ENCODE measurements at places on chromosomes 16 and 17.

DNA sequence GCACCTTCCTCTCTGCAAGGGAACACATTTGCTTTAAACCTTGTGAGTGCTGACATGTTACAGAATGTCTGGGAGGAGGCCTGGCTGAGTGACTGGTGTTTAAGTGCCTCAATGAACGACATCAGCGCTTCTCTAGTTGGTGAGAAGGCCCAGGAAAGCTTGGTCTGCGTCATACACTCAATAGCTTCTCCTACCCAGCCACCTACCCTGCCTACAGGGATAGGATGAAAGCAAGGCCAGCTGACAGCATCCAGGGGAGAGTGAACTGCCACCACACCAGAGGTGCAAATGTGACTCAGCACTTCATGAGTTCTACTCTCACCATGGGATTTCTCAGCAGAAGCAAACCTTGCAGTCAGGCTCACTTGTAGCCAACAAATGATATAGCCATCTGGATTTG is 31.7 kb upstream of the CFAP20 start:
- no peak for DNase-seq

GRCh38 chr17:7019839-7020519 is 2.9 kb upstream of the BCL6B start:
- no peak for DNase-seq

DNA sequence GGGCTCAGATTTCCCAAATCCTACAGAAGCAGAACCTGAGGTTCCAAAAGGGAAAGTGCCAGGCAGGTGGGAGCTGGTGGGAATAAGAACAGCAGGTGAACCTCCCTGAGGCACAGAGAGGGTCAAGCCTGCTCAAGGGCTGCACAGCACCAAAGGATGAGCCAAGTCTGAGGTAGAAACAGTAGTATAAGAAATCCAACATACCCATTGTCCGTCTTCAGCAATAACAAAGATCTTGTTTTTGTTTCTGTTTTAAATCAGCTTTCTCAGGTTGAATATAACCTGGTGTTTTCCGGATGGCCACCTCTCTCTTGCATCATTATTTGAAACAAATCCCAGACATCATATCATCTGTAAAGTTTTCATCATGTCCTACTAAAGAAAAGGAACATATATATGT is 10.6 kb upstream of the CES3 start:
- DNase-seq = no peak

DNA sequence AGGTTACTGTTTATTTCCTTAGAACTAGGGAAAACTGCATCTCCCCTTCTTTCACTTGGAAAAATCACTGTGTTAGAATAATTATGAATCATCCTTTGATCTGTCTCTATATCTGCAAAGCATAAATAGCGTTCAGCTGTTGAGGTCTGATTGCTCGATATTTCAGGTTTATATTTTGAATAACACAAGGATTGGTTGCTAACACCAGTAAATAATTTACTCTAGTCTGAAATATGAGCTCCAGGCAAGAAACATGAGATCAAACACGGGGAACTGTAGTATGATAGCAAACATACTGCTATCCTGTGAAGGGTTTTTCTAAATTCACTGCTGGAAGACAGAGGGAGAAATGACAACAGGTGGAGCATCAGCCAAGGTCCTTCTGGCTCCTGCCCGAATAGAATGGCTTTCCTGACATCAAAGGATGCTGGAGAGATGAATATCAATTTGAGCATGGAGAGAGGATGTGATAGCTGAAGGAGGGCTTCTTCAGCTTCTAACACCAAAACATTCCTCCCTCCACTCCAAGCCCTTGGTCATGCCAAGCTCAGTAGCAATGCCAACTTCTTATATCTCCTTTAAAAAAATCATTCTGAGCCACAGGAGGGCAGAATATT is 450.3 kb downstream of the SHISA9 start:
- no peak for DNase-seq

DNA sequence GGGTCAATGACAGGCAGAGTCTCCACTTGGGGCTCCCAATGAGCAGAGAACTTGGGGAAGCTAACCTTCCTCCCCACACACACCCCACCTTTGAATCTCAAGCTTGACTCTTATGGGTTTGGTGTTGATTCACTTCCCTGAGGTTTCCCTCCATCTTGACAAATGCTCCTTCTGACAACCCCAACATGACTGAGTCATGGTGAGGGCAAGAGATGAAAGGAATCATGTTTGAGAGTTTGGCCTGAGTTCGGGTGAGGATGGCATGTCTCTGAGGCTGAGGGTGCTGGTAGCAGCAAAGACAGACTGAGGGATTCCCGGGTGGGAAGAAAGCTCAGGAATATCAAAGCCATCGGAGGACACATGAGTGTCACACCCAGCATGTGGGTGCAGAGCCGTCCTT is 18.7 kb downstream of the KRT9 start:
- DNase-seq = no peak

DNA sequence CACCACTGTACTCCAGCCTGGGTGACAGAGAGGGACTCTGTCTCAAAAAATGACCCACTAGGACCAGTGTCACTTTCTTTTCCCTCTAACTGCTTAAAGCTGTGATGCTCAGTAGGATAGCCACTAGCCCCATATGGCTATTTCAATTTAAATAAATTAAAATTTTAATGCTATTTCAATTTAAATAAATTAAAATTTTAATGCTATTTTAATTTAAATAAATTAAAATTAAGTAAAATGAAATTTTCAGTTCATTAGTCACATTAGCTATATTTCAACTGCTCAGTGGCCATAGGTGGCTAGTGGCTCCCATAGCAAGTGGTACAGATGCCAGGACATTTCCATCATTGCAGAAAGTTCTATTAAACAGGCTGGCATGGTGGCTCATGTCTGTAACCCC is 43.0 kb downstream of the NLRC5 start:
- no peak for DNase-seq

DNA sequence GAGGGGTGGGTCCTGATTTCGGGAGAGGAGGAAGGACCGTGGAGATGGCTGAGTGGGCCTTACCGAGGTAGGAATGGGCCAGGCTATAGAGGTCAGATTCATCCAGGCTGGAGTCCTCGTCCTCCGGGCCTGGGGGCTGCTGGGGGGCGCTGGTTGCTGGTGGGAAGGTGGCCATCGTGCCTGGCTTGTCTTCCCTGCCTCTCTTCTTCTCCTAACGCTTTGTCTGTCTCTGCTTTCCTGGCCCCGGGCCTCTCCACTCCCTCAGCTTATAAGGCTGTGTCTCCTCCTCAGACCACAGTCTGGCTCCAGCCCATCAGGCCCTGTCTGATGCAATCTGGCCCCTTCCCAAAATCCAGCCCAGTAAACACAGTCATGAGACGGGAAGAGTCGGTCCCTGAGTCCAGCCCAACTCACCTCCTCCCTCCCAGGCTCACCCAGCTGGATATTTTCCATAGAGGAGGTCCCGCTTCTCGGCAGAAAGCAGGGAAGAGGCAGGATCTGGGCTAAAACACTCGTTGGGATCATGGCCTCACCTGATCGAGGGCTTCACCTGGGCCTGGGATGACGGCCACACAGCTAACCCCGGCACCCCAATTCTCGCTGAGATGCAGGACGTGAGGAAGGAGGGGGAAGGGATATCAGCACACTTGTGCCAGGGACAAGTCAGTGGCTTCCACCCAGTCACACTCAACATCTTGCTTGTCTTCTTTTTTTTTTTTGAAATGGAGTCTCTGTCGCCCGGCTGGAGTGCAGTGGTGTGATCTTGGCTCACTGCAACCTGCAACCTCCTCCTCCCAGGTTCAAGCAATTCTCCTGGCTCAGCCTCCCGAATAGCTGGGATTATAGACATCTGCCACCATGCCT is at the start of gene NUPR1:
TSS of gene NUPR1 (minus strand) at position 242 of the 864 bp plus-strand sequence. CDS start at position 175, 67 bp downstream.
- no peak for DNase-seq

GRCh38 chr16:86572606-86573005 is 5.7 kb upstream of the FOXL1 start:
- DNase-seq = no peak

DNA sequence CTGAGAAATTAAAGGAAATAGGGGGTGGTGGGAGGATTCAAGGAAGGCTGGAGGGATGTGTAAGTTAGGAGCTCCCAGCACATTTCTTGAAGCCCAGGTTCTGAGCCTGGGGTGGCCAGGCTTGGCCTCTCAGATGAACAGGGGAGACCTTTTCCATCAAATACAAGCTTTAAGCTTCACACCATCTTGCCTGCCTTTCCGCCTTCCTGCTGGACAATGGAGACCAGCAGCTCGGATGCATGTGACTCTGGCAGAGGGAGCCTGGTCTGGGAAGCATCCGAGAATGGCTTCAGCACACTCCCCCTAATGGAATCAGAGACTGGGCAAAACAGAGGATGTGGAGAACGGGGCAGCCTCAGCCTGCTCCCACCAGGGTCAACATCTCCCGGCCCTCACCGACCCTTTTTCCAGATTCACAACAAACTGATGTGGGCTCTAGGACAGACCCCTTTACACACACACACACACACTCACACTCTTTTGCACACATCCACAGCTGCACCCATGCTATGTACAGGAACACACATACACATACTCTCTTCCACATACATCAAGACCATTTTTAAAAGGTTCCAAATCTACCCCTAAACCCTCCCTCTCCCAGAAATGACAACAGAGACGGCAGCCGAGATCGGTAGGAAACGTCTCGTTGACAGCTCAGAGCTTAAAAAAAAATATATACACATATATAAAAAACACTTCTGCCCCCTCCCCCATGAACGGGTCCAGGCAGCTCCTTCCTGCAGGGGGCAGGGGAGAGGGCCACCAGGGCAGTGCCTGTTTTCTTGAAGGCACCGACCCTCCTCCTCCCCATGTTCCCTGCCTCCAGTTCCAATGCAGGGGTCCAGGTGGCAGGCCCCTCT is 6.5 kb upstream of the ATXN7L3 start:
- DNase-seq = no peak

DNA sequence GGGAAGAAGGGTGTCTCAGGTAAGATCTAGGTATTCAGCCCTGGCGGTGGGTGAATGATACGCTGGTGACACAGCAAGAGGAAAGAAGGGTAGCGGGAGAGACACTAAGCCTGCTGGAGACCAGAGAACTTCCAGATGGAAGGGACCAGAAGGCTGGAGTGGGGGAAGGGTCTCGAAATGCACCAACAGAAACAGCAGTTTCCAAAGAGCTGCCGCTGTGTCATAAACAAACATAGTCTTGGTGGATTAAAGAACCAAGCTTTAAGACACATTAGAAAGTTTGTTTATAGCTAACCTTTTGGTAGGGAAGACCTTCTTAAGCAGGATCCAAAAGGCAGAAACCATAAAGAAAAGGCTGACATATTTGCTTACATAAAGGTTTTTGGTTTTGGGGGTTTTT is 20.9 kb downstream of the TRPV3 start:
- no peak for DNase-seq

DNA sequence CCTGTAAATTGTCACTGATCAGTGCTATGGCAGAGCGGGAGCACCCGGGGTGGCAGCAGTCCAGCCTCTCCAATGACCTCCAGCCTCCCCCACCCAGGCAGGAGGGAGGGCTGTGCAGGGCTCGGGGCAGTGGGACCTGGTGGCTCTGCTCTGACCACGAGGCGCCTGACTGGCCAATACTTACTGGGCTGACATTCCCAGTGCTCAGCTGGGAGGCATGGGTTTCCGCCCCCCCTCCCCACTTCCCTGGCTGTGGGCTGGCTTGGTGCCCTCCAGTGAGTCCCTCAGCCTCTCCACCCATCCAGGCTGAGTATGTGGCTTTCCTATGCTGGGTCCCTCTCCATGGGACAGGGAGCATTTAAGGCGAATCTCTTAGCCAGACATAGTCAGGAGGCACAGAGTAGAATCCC is 2.7 kb downstream of the SOCS3 start:
- DNase-seq = no peak

DNA sequence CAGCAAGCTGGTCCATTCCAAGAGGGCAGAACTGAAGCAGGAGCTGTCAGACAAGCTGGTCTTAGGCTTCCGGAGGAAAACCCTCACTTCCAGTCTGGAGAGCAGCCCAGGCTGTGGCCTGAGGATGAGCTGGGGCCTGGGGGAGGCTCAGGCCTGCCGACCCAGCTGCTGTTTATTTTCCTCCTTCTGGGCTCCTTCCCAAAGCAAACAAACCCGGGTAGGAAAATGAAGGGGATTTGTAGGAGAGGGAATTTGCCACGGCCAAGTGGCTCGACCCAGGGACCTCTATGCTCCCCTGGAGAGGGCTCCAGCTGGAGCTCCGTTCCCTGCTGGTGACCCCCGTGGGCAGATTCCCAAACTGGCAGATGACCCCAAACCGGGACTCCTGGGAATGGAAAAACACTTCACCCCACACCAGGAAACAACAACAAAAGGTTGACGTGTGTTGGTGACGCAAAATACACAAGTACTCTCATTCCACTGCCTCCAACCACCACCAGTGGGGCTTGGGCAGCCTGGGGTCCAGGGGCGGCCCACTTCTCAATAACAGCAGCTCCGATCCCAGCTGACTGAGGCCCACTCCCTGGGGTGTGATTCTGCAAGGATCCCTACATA is 8.8 kb downstream of the JUP start:
- no peak for DNase-seq

- no peak for DNase-seq
Measured at GRCh38 chr17:28346746-28347246, 10.5 kb downstream of the POLDIP2 start.

GRCh38 chr17:19709841-19710240 is 6.5 kb downstream of the SLC47A2 start:
- DNase-seq = no peak

DNA sequence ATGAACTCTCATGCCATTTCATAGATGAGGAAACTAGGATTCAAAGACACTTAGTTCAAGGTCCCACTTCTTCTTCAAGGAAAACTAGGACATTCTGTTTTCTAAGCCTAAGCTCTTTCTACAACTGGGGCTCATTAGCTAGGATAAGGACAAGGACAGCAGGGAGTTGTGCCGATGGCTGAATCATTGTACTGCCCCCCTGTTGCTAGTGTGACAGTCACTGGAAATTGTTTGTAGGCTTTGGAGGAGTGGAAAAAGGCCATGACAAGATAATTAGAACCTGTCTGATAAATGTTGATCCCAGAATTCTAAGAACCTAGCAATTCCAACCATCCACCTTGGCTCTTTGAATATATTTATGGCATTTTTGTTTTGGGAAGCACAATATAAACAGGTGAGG is 445.7 kb downstream of the CDH8 start:
- DNase-seq = no peak

- no peak for DNase-seq
Measured at GRCh38 chr16:67857547-67858233, 10.2 kb upstream of the CENPT start.

DNA sequence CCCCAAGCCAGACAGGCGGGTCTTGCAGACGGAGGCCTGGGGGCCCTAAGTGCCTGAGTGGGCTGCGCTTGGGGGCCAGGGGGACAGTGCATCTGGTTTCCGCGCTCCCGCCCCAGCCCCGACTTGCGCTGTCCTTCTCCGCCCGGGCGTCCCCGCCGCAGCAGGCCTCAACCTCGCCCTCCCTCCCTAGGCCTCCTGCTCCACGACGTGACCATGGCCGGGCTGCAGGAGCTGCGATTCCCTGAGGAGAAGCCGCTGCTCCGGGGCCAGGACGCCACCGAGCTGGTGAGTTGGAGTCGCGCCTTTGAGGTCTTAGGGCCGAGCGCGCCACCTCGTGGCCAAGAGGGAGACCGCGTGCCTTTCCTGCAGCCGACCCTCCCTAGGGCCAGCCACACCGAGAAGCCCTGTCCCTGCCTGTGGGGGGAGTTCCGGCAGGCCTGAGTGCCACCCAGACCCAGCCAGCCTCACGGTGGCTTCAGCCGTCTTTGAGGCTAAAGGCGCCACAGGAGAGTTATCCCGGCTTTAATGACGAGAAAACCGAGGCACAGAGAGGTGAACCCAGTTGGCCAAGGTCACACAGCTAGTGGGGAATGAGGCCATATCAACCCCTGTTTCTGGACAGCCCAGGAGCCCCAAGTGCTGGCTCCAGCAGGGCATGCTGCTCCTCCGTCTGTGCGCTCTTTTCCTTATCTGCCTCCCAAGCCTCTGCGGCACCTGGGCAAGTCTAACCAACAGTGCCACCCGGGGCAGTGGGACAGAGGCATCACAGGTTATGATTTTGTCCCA is 12.2 kb upstream of the NDRG4 start:
- DNase-seq = no peak

GRCh38 chr17:8828517-8828875 is 29.3 kb upstream of the MFSD6L start:
- no peak for DNase-seq

Data from SIG-M5 (cell line).